ENCODE measurements at places on chromosomes 1 and 21.

DNA sequence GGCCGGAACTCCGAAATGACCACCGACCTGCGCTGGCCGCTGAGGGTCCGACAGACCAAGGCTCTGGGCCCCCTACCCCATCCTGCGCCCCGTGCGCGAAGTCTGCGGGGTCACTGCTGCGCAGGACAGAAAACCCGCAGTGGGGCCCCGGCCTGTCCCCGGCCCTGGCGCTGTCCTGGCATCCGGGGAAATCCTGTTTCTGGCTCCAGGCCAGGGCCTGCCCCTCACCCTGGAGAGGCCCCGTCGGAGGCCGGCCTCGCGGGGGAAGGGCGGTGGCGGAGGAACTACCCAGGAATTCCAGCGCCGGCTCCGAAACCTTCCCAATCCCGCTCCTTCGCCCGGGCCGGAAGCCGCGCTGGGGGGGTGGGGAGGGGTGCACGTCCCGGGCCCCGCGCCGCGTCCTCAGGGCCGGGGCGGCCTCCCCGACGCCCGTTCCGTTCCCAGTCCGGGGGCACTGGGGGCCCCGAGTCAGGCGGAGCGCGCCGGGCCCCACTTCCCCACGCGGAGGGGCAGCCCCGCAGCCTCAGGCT is 77.0 kb downstream of the MORN1 start:
- DNase-seq: no peak

GRCh38 chr1:79042117-79042516 is 35.6 kb upstream of the ADGRL4 start:
- no peak for DNase-seq

GRCh38 chr1:209618756-209619420 is 33.3 kb downstream of the LAMB3 start:
- peak; percentile 49 for DNase-seq

GRCh38 chr1:81366173-81366572 is 434.6 kb upstream of the ADGRL2 start:
- no peak for DNase-seq

- DNase-seq: no peak
Measured at GRCh38 chr1:94798462-94798861, 21.7 kb upstream of the SLC44A3 start.

DNA sequence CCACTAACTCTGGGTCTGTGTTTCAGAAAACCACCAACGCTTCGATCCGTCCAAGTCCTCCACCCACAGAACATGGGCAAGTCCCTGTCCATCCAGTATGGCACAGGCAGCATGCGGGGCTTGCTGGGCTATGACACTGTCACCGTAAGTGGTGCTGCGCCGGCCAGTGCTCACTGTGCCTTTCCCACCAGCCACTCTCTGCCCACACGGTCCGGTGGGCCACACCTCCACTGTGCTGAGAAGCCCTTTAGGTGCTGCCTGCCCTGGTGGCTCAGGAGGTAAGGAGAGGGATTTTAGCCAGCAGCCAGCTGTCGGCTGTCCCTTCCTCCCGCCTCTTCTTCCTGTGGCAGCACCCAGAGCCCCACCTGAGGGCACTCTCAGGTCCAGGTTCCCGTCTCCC is 33.9 kb downstream of the PROK1 start:
- no peak for DNase-seq

DNA sequence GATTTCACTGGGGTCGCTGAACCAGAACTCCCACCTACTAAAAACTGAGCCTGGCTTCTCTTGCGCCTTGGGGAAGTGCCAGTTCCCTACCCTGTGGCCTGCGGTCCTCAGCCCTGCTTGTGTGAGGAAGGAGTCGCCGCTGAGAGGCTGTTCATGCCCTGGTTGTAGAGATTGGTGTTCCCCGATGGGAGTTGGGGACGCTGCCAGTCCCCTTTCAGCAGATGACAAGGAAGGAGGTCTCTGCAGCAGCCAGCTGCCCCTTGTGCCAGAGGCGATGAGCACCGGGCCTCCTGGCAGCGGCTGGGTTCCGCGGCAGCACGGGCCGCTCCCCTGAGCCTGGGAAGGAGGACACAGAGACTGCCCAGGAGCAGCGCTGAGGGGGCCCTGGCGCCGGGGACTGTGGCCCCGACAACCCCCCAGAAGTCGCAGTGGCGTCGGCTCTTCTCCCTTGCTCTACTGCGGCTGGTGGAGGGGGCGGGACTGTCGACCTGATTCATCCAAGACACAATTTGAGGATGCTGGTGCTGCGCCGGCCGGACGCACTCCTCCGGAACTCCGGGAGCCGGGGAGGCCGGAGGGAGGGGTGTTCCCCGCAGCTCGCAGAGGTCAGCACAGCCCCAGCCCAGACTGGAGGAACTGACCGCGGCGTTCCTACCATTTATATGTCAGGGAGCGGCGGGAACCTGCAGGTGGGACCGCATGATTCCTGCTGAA is 12.0 kb upstream of the ADORA3 start:
- DNase-seq: peak; percentile 30

DNA sequence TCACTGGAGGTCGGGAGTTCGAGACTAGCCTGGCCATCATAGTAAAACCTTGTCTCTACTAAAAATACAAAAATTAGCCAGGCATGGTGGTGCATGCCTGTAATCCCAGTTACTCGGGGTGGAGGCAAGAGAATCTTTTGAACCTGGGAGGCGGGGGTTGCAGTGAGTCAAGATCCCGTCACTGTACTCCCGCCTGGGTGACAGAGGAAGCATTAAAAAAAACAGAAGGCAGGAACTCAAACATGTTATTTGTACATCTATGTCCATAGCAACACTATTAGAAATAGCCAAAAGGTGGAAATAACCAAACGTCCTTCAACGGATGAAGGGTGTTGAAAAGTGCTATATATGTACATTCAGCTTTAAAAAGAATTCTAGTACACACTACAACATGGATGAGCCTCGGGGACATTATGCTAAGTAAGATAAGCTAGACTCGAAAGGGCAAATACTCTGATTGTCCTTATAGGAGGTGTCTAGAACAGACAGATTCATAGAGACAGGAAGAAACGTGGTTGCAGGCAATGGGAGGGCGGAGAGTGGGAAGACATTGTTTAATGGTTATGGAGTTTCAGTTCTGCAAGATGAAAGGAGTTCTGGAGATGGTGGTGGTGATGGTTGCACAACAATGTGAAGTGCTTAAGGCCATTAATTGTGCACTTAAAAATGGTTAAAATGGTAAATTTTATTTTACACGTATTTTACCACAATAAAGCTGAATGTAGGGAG is 19.2 kb downstream of the NLRP3 start:
- peak; percentile 22 for DNase-seq

DNA sequence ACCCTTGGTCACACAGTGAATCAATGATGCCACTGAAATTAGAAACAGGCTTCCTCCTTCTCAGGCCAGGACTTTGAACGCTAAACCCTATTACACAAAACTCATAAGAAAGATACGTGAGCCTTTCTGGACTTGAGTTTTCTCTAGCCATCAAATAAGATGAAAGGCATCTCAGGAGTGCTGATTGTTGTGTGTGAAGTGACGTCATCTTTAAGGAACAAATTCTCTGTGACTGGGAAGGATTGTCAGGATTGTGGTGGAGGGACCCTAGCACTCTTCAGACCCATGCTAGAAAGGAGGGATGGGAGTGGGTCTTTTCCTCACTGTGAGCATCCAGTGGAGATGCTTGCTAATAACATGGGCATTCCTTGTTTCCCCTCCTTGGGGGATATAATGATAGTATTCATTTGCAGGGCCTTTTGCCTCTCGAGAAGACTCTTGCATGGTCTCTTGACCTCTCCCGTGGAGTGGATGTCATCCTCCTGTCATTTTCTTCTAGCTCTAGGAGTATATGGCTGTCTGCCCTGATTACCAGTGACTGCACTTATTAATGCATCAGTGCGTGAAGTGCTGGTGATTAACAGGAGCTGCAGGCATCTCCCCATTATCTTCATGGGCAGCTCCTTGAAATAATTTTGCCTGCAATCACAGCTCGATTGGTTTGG is 39.9 kb downstream of the SPATA46 start:
- DNase-seq: no peak

DNA sequence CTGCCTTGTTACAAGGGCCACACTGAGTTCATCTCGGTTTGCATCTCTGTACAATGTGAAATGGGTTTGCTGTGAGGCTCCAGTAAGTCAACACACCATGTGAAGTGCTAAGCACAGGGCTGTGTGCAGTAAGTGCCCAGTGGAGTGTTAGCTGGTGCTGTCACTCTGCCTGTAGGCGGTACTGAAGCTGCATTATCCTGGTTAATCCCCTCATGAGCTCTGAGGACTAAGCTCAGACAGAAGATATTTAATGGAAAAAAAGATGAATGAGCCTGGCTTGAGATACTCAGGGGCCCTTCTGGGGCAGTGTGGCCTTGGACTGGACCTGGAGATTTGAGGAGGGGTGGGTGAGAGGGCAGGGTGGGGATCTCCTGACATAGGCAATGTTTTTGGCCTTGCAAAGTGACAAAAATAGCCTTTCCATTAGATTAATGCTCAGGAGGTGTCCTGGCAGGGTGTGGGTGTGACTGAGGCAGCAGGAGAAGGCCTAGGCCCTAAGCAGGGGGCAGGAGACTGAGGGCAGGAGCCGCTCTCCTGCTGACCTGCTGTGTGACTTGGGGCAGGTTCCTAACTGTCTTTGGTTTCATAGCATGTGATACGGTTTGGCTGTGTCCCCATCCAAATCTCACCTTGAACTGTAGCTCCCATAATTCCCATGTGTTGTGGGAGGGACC is 570.5 kb downstream of the PTPRU start:
- no peak for DNase-seq

GRCh38 chr1:8294170-8294697 is 23.7 kb upstream of the SLC45A1 start:
- DNase-seq: no peak

- no peak for DNase-seq
Measured at GRCh38 chr1:72177711-72178110, 104.6 kb downstream of the NEGR1 start.

GRCh38 chr1:223266632-223267172 is 97.3 kb downstream of the SUSD4 start:
- DNase-seq: no peak

Measured in midbrain (tissue), 1 donor.